ENCODE measurements at places on chromosomes 6 and 20.

GRCh38 chr6:69696273-69696672 is 100.5 kb downstream of the LMBRD1 start:
- DNase-seq, result no peak

DNA sequence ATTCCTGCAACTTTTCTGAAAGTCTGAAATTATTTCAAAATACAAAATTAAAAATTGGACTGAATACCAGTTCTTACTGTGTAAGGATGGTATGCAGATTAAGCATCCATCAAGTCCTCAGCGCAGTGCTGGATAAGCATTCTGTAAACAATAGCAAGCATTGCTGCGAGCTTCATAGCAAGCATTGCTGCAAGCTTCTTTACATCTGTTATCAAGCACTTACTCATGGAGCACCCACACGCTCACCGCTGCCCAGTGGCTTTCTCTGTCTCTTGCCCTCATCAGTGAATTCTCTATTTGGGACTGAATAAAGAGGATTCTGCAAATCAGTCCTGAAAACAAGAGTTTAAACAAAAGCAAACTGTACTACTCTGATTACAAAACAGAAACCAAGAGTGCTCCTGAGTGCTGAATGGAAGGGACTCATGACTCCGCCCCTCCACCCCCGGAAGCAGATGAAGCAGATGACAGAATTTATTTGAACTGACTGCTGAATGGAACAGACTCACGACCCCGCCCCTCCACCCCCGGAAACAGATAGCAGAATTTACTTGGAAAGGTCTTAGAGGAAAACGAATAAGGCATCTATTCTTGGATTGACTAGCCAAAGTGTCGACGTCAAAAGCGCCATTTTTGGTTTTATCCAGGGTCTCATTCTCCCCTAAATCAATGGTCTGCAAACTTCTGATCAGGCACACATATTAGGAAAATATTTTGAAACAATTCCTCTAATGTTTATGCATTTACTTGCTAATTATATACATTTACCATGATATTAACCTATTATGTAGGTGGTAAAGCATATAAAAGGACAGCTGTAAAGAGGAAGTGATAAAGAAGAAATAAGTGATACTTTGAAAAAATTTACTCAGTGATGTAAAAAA is 22.1 kb upstream of the EYA2 start:
- no peak for DNase-seq

- DNase-seq, result no peak
Measured at GRCh38 chr20:23375827-23376226, 13.8 kb downstream of the GZF1 start.

- no peak for DNase-seq
Measured at GRCh38 chr6:166559211-166559610, 27.3 kb downstream of the RAMACL start.

DNA sequence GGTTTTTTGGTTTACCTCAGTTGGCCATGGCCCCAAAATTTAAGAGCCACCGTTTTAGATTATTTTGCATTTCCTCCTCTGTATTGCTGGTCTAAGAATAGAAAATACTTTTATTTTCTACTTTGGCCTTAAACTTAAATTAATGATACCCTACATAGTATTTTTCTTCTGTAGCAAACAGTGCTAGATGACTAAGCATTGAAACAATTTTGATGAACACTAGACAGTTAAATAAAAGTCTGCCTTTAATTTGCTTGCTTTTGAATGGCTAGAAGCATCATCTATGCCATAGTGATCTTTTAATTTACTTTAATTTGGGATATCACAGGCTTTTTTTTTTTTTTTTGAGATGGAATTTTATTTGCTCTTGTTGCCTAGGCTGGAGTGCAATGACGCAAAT is 106.4 kb downstream of the CD109 start:
- DNase-seq, result no peak

DNA sequence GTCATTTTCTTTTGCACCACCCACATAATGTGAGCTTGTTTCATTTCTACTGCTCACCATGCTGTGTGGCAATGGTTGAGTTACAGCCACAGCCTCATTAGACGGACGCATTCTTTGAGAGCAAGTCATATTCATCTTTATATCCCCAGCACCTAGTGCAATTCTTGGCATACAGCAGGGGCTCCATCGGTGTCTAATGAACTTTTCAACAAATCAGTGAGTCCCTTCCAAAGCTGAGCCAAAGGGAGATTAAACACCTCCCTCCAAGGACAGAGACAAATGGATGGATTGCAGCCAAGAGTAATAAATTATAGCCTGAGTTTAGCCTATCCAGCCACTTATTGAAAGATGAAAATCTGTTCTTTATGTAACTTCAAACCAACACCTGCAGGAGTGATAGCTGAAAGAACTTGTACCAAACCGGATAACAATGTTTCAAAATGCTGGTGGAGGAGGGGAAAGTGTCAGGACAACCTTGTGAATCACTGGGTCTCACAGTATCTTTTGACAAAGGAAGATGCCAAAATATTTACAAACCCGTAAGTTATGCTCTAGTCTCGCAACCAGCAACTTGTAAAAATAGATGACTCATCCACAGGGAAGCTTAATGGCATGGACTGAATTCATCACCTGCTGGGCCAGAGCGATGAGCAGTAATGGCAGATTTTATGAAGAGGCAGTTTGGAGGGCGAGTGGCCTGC is 139.0 kb downstream of the PXDC1 start:
- no peak for DNase-seq

- no peak for DNase-seq
Measured at GRCh38 chr6:116858060-116858459, 19.0 kb upstream of the RFX6 start.
